Stimulated activated CD4-positive, alpha-beta T cell treated with anti-CD3 and anti-CD28 coated beads, Interleukin-4, amount 100 ng/mL, for 4 hours (primary cell): ENCODE measurements at places on chromosomes 4 and X.

- DNase-seq = no peak
These were observed 157.5 kb upstream of the ITM2A start for GRCh38 chrX:79524642-79525041.

DNA sequence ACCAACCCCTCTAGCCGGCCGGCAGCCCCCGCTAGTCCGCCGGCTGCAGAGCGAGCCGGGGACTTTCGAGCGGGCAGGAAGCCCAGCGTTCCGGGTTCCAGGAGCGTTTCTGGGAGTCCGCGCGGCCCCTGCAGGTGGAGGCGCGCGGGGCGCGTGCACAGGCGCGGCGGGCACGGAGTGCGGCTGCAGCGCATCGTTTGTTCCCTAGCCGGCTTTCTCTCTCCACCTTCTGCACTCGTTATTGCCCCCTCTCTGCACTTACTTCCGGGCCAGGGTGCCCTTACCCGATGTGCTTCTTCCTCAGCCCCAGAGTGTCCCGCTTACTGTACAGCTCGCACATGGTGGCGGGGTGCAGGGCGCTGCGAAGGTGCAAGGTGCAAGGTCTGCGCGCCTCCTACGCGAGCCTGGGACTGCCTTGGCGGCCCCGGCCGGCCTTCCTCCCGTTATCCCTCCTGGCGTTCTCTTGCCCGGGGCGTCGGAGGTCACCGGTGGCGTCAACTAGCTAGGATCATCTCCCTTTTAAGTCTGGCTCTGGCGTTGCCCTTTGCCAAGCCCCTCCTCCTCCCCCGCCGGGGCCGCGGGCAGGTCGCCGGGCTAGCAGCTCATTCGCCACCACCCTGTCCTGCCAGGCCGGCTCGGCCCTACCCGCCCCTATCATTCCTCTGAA lies at the start of gene ETNPPL:
TSS of gene ETNPPL (minus strand) at position 495 of the 667 bp plus-strand sequence. CDS start at position 340, 155 bp downstream.
- DNase-seq = peak; percentile 7

GRCh38 chr4:169090484-169091215 lies 80.6 kb upstream of the CBR4 start:
- no peak for DNase-seq

GRCh38 chr4:25310066-25310802 lies 2.3 kb upstream of the ZCCHC4 start:
- no peak for DNase-seq

DNA sequence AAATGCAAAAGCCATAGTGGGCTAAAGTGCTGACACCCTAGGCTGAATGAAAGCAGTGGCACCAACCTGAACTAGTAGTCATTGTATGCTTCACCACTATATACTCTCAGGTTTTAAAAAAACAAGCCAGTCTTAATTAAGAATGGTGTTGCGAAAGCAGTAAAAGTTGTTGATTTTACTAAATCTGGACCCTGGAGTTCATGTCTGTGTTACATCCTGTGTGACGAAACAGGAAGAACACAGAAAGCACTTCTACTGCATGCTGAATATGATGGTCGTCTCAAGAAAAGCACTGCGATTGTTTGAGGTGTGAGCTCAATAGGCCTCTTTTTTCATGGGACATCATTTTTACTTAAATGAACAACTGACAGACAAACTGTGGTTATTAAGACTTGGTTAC lies 24.2 kb upstream of the GDPD2 start:
- no peak for DNase-seq

DNA sequence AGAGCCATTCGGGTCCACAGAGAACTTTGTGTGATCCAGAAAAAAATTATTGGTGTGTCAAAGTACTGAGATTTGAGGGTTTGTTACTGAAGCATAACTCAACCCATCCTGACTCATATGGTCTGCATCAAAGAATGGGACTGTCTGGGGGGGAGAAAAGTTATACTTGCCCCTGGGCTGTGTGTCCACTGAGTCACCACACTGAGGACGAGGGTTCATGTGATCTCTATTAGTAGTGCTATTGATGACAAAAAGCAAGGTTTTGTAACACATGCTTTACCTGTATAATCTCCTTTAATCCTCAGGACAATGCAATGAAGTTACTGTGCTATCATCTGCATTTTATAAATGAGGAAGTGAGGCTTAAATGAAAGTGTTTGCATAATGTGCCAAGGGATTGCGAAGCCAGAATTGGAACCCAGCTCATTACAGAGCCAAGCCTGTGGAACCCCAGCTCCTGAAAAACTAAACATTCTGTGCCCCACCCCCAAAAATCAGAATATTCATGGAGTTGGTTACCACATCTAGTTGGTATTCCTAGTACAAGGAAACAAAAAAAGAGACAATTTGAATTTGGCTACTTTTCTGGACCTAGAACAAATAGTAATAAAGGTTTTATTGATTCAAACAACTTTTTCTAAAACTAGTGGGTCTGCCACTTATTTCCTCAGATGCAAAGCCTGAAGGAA lies 31.2 kb downstream of the CCDC149 start:
- no peak for DNase-seq

- no peak for DNase-seq
These were observed 35.6 kb downstream of the NFKB1 start for GRCh38 chr4:102536768-102537167.

- no peak for DNase-seq
These were observed 443.9 kb upstream of the INTU start for GRCh38 chr4:127188847-127189246.

- DNase-seq = no peak
These were observed 162.1 kb downstream of the TSPAN5 start for GRCh38 chr4:98496152-98496845.

DNA sequence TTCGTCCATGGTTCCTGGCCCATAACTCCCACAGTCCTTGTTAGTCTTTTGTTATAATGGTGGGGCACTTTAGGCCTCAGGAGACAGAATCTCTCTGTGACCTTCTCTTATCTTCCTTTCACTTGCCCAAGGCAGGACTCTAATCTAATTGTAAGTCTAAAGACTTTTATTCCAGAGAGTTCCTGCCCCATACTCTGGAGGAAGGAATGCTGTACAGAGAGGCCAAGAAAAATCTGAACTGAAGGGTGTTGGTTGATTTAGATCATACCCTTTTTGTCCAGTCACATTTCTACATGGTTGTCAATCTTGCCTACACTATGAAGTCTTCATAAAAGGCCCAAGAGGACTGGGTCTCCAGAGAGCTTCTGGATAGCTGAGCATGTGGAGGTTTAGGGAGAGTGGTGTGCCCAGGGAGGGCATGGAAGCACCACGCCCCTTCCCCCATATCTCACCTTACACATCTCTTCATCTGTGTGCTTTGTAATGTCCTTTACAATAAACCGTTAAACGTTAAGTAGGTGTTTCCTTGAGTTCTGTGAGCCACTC lies 84.5 kb downstream of the AFF1 start:
- no peak for DNase-seq

GRCh38 chr4:87912164-87913004 lies 63.1 kb upstream of the SPP1 start:
- no peak for DNase-seq

DNA sequence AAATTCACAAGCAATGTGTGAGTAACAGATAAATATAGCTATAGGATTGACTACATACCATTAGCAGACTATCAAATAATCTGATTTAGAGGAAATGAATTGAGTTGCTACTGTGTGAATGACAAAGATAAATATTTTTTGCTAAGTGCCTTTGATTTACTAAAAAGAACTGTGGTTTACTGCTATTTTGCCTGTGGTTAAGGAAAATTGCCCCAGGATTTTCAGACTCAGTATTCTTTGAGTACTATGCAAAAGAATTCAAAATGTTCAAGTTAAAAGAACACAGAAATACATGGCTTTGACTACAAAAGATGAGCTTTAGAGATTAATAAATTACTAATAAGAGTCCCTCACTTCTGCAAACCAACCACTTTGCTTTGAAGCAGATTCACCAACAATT lies 853.8 kb downstream of the ADGRL3 start:
- DNase-seq = no peak

DNA sequence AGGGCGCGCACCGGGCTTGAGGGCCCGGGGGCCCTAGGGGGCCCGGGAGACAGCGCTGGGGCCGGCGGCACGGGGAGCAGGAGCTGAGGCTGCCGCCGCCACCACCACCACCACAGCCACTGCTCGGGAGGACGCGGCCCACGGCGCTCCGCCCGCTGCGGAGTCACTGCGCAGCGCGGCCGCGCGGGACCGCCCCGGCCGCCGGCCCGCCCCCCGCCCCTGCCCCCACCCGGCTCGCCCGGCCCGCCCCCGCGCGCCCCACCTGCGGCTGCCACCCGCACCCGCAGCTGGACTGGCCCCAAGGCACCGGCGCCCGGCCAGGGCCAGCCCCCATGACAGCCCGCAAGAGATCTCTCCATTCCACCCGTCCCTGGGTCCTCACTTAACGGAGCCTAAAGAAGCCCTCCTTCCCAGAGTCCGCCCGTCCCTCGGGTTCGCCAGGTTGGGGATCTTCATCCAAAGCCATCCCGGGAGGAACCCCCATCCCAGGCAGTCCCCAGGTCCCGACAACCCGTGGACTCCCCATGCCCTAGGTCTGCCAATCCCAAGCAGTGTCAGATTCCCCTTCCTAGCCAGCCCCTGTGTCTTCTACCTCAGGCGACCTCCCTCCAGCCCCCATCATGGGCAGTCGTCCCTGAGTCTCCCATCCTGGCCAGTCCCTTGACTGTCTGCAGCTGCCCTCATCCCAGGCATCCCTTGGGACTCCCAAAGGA lies 40.0 kb upstream of the IQSEC2 start:
- DNase-seq = peak; percentile 17

- DNase-seq = no peak
These were observed 63.9 kb upstream of the SMIM10 start for GRCh38 chrX:134926864-134927263.

DNA sequence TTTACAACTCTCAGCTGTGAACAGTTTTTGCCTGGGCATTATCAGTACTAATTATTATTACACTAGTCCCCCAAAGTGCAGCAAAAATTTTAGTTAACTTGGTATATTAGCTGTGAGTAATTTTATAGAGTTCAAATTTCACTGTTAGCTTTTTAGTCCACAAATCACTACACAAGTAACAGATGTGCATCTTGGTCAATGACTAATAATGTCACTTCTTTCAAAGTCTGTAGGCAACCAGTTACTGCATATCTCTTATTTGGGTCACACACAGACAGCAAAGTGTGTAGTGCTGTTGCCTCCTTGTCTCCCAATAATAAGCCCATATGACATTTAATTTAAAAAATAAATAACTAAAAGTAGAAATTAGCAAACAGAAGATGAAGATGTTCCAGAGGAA lies 159.9 kb downstream of the SCFD2 start:
- DNase-seq = no peak

- DNase-seq = no peak
These were observed 889 bp downstream of the MGARP start for GRCh38 chr4:139278912-139279759.

DNA sequence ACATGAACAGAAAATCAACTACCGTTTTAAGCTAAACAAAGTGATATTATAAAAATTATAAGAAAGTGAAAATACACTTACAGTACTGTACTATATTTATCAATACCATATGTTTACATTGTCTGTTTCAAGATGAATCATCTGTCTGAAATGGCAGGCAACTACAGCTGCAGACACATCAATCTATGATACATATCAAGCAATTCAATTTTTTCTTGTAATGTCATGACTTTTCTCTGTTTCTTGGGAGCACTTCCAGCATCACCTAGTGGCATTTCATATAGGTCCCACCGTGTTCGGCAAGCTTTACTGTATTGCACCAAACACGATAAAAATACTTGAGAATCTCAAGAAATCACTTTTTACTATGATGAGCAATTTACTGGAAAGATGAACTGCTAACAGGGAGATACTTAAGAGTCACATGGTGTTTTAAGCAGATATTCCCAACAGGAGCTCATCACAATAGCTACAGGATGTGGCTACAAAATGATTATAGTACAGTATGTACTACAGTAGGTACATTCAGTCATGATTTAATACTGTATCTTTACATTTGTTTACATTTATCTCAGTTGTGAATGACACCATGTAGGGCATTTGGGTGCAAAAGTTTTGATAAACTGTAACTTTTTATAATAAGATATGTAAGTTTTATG lies 207.4 kb downstream of the ADAM29 start:
- no peak for DNase-seq

DNA sequence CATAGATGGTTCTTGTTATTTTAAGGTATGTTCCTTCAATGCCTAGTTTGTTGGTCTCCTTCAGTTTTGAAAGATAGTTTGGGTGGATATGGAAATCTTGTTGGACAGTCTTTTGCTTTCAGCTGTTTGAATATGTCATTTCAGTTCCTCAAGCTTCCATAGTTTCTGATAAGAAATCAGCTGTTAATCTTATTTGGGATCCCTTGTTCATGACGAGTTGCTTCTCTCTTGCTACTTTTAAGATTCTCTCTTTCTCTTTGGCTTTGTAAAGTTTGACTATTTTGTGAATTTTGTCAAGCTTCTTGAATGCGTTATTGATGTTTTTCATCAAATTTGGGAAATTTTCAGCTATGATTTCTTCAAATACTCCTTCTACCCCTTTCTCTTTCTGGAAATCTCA lies 129.5 kb downstream of the GNL3L start:
- DNase-seq = no peak

DNA sequence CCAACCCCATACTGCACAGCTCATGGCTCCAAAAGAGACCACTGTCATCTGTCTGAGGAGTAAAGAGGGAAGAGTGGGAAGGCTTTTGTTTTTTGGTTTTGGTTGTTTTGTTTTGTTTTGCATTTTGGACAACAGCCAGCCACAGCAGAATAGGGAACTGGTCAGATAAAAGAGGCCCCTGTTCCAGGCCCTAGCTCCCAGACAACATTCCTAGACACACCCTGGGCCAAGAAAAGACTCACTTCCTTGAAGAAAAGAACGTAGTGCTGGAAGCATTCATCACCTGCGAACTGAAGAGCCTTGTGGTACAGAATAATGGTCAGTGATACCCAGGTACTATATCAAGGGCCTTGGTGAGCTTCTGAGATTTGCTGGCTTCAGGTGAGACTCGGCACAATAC lies 619.4 kb upstream of the SPANXN1 start:
- no peak for DNase-seq

- DNase-seq = no peak
These were observed 55.1 kb downstream of the ZNF330 start for GRCh38 chr4:141275834-141276233.

DNA sequence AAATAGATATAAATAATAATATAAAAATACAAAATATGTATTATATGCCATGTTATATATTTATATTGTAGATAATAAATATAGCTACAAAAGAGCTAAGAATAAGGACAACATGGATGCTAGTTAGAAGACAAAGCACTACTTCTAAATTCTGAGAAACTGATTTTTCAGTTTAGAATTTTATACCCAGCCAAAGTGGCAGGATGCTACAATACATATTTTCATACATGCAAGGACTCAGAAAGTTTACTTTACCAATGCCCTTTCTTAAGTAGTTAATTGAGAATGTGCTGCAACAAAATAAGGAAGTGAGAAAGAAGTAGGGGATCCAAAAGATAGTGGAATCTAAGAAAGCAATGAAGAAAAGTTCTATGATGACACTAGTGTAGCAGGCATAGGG lies 64.5 kb downstream of the PDE5A start:
- no peak for DNase-seq

- no peak for DNase-seq
These were observed 6.0 kb upstream of the SH3TC1 start for GRCh38 chr4:8192748-8193738.

DNA sequence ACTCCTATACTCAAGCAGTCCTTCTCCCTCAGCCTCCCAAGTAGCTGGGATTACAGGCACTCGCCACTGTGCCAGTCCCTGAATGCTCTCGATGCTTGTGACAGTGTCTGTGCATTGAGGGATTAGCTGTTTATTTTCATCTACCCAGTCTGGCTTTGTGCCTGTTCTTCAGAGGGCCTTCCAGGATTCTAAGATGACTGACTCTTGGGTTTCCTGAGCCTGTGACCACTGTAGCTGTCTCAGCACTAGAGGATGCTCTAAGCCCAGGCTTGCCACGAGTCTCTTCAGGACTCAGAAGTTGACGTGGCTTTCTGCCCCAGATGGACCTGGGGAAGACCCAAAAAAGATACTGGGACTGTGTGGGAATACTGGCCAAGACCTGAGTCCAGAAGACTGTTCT lies 201.4 kb downstream of the ARHGAP10 start:
- no peak for DNase-seq
